Activated CD4-positive, alpha-beta T cell treated with anti-CD3 and anti-CD28 coated beads, Interleukin-2, amount 50 U/mL, for 24 hours (primary cell): ENCODE measurements at places on chromosomes 1 and 21.

- no peak for DNase-seq
Measured at GRCh38 chr1:117612517-117613248, 6.8 kb downstream of the TENT5C start.

DNA sequence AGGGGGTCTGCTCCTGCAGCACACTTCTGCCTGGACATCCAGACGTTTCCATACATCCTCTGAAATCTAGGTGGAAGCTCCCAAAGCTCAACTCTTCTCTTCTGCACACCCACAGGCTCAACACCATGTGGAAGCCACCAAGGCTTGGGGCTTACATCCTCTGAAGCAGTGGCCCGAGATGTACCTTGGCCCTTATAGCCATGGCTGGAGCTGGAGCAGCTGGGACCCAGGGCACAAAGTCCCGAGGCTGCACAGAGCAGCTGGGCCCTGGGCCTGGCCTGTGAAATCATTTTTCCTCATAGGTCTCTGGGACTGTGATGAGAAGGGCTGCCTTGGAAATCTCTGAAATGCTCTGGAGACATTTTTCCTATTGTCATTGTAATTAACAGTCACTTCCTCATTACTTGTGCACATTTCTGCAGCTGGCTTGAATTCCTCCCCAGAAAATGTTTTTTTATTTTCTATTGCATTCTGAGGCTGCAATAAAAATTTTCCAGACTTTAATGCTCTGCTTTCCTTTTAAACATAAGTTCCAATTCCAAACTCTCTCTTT is 645.6 kb downstream of the RWDD3 start:
- DNase-seq, result no peak

- no peak for DNase-seq
Measured at GRCh38 chr1:39988618-39989343, 33.8 kb downstream of the MFSD2A start.

- DNase-seq, result no peak
Measured at GRCh38 chr1:158716335-158716734, 4.2 kb downstream of the OR6K3 start.

- no peak for DNase-seq
Measured at GRCh38 chr1:27545271-27545670, 55.3 kb upstream of the WASF2 start.
